Lung microvascular endothelial cell (primary cell): ENCODE measurements at places on chromosomes 5 and 9. TPM values are rescaled to one million over a fixed set of nuclear protein-coding genes. Genes with fewer than 3 reads are reported as not detected.

The RMRP gene
- 215,777 and 328,792 TPM in 2 replicates for total RNA-seq

The CORO2A gene
- 0.20 and 0.22 TPM in 2 replicates for total RNA-seq

The TSSK1B gene
- total RNA-seq: not detected in 2 replicates

The EFNA5 gene
- 72.8 and 93.7 TPM in 2 replicates for total RNA-seq

The SOHLH1 gene
- not detected in 2 replicates for total RNA-seq

The IRGM gene
- total RNA-seq: not detected in 2 replicates

The IFNA2 gene
- total RNA-seq: not detected in 2 replicates

The MEF2C gene
- total RNA-seq: 91.5 and 122 TPM in 2 replicates

The RFESD gene
- total RNA-seq: 0.65 and 1.6 TPM in 2 replicates

The C9orf40 gene
- 1.7 and 1.8 TPM in 2 replicates for total RNA-seq

The FRRS1L gene
- under 0.01 TPM in 1 of 2 replicates, not detected in the other for total RNA-seq

The NFIB gene
- 111 and 164 TPM in 2 replicates for total RNA-seq

The SHLD3 gene
- total RNA-seq: 2.6 and 3.6 TPM in 2 replicates

The CDX1 gene
- total RNA-seq: under 0.01 TPM in 1 of 2 replicates, not detected in the other

The FGD3 gene
- total RNA-seq: not detected in 2 replicates

The ACTL7B gene
- total RNA-seq: not detected in 2 replicates

The JMY gene
- total RNA-seq: 6.8 and 11.5 TPM in 2 replicates

The PAX5 gene
- total RNA-seq: not detected in 2 replicates

The CDKN2B gene
- 1.4 and 4.4 TPM in 2 replicates for total RNA-seq

The SLC25A48 gene
- not detected in 2 replicates for total RNA-seq

The FBN2 gene
- 0.60 and 0.87 TPM in 2 replicates for total RNA-seq

The UBE2D2 gene
- 56.0 and 58.7 TPM in 2 replicates for total RNA-seq

The GABRB2 gene
- total RNA-seq: not detected in 2 replicates

The NR5A1 gene
- total RNA-seq: not detected in 2 replicates

The PDCD1LG2 gene
- total RNA-seq: 1.4 and 1.5 TPM in 2 replicates

The TRAPPC13 gene
- total RNA-seq: 20.3 and 25.2 TPM in 2 replicates

The ATOX1 gene
- 57.8 and 64.1 TPM in 2 replicates for total RNA-seq

The NTRK2 gene
- under 0.01 TPM in 2 replicates for total RNA-seq
